Activated CD4-positive, alpha-beta T cell treated with anti-CD3 and anti-CD28 coated beads for 36 hours (primary cell): ENCODE measurements at places on chromosomes 3 and 15.

DNA sequence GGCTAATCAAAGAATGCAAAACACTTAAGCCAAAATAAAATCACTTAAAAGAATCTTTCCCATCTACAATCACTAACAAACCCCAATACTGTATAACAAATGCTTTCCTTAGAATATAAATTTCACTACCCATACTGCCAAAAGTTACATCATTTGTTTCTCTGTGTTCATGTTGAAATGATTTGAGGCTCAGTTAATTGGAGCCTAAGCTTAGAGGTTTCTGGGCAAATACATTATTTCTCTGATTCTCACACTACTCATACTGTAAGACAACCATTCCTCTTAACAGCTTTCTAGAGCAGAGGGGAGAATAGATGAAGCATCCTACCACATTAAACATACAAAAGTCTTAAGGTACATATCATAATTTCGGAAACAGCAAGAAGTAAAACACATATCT lies 2.1 kb downstream of the RIOX2 start:
- DNase-seq = no peak

DNA sequence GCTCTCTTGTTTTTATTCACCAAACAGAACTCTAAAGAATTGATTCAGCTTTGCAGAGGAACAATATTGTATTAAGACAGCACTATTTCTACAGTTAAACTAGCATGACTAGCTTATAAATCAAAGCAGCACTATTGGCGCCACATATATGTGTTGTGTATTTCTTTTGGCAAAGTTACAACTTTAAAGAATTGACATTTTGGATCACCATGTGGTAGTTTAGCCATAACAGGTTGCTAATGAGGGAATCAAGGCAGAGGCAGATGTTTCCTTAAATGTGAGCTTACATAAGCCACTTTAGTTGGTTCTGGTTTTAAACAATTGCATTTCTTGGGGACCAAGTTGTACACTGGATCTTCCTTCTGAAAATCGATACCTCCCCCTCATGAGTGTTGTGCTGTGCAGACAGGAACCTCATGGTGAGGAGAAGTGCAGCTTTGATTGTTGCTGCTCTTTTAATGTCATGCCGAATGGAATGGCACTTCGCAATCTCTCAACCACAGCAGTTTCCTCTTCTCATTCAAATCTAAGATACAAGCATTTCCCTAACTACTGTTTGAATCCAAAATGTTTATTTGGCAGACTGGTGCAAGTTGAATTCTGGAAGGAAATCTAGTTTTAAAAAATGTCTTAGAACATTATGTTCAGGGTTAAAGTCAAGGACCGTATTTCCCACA lies 151.2 kb downstream of the MYRIP start:
- no peak for DNase-seq

DNA sequence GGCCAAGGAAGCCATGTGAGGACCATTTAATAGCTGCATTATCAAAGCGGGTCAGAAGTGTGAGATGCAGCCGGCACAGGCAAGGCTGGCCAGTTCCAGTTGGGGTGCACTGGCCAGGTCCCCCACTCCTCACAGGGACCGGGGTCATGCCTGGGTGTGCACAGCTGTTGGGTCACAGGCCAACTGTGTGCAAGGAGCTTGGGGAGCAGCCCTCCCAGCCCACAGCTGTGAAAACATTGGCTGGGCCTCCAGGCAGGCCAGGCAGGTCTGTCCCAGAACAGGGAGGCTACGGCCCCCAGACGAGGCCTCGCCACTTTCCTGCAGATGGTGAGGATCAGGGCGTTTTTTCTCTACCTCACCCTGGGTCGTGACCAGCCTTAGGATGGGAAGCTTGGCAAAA lies 521.0 kb downstream of the NTRK3 start:
- no peak for DNase-seq

- no peak for DNase-seq
Measured at GRCh38 chr3:168476360-168476980, 380.7 kb upstream of the GOLIM4 start.

GRCh38 chr3:24259901-24260512 lies 234.6 kb downstream of the THRB start:
- DNase-seq = no peak

GRCh38 chr3:113218011-113218680 lies 6.8 kb downstream of the BOC start:
- DNase-seq = no peak

DNA sequence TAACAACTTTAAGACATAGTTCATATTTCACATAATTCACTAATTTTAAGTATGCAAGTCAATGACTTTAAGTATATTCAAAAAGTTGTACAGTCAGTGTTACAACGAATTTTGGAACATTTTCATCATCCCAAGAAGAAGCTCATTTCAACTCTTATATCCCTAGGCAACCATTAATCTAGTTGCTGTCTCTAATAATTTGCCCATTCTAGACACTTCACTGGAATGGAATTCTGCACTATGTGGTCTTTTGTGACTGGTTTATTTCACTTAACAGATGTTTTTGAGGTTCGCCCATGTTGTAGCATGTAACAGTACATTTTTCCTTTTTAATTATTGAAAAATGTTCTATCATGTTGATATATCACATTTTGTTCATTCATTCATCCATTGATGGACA lies 104.2 kb upstream of the SPRED1 start:
- no peak for DNase-seq

DNA sequence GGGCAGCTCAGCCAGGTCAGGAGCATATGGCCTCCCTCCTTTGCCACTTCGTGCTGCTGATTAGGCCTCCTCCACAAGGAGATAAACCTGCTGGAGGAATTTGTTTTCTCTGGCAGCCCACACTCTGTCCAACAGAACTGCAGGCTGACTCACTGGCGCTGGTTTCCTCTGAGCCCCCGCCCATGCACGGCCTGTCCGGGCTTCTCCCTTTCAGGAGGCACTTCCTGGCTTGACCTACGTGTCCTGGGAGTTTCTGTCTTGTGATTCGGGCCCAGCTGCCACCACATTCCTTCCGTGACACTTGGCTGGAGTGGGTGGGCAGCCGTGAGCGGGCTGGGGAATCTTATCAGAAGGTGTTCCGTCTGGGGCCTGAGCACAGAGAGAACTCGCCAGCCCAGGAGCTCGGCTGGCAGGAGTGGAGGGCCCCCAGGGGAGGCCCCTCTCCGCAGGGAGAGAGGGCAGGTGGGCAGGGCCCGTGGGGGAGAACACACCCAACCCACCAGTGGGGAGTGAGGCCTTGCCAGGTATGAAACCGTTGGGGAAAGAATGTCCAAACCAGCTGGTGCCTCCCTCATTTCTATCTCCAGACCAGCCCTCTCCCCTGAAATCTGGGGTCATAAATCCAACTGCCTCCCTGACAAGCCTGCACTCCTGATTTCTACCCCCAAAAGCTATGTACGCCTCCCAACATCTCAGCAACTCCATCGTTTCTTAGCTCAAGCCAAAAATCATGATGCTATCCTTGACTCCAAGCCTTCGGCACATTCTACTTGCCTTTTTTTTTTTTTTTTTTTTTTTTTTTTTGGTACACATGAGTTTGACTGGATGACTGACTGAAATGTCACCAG lies 110.6 kb upstream of the MEF2A start:
- no peak for DNase-seq

DNA sequence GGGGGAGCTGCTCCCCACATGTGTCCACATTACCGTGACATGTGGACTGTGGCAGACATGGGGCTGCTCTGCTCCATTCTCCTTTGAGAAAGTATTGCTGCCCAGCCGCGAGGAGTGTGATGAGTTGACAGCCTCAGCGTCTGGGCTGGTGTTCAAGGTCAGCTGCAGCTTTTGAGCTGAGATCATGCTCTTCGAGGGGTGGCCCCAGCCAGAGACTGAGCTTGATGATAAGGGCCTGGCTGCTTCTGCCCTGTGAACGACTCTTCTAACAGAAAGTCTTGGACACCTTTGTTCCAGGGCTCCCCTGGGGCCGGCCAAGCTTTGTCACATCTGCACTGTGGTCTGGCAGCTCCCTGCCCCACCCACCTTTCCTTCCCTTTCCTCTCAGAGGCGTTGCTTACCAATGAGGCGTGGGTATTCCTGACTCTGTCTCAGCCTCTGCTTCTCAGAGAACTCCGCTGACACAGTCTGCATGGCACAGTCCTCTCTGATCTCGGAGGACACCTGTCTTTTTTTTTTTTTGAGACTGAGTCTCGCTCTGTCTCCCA lies 86.6 kb downstream of the CHRD start:
- DNase-seq = no peak

DNA sequence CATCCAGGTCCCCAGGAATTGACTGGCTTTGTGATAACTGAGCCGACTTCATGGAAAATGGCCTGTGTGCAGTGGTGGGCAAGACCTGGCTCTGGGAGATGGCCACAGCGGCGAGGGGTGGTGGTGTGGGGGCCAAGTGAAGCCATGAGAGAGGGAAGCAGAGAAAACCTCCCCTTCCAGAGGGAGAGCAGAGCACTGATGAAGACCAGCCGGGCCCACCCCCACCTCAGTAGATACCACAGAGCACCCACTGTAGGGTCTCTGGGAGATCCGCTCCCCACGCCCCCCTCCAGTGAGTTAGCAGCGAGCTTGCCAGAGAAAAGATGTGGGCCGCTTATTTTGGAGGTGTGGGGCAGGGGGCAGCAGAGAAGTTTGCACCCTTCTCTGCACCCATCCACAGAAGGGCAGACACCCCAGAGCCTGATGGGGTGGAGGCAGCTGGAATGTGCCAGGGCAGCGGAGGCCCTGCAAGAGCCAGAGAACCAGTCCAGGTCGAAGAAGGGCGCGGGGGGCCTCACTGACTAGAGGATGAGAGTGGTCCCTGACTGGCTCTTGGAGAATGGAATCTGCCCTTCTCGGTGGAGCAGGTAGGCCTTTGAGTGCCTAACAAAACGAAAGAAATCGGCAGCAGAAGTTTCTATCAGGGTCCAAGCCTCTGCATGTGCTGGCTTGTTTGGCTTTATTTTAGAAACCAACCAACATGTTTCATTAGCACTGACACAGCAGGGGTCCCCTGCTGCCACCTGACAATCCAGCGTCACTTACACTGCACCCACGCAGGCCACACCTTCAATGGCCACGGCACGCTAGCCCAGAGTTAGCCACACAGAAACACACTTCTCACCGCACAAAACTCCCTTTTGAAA lies 28.3 kb downstream of the MELTF start:
- DNase-seq = no peak

- DNase-seq = no peak
Measured at GRCh38 chr15:48396020-48396419, 64.8 kb downstream of the DUT start.

- DNase-seq = no peak
Measured at GRCh38 chr3:186782542-186783057, 777 bp upstream of the EIF4A2 start.

DNA sequence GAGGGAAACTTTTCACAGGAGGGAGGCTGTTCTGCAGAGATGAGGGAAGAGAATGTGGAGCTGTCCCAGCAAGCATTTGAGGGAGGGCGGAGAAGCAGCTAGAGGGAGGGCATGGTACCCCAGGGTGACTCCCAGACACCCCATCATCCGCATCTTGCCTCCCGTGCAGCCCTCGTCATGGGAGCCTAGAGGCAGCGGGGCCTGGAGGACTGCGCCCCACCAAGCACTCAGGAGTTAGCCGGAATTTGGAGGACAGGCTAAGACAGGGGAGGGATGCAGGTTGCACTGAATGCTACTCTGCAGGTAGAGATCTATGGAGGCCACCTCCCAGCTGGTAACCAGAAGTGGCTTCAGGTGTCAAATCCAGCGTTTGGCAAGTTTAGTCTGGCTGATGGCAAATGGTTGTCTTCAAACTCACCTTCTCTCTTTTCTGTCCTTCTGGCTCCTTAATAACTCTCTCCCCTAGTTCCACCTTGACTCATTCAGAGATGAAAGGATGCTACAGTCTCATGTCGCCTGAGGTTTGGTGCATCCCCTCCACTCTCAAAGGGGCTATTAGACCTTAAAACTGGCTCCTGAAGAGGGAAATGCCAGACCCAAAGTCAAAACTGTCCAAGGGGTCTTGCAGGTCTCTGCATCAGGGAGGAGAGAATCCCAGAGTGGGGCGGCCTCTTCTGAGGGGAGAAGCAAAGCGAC lies 155.9 kb upstream of the TLE3 start:
- no peak for DNase-seq

- DNase-seq = no peak
Measured at GRCh38 chr3:64300790-64301423, 75.6 kb upstream of the PRICKLE2 start.

GRCh38 chr3:170475092-170475685 lies 56.5 kb downstream of the CLDN11 start:
- DNase-seq = no peak

DNA sequence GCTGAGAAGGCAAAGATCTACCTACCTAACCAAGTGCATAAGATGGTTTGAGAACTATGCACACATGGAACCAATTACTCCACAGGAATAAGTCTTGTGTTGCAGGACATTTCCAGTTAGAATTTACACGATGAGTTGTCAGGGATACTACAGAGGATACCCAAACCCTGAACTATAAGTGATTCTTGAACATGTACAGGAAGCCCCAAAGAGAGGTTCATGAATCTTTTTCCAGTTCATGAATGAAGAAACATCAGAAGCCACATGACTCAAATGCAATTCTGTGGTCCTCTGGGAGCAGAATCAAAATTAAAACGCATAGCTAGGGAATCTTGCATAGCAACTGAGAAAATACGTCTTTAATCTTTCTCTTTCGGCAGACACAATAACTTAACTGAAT lies 114.1 kb upstream of the LMCD1 start:
- no peak for DNase-seq

DNA sequence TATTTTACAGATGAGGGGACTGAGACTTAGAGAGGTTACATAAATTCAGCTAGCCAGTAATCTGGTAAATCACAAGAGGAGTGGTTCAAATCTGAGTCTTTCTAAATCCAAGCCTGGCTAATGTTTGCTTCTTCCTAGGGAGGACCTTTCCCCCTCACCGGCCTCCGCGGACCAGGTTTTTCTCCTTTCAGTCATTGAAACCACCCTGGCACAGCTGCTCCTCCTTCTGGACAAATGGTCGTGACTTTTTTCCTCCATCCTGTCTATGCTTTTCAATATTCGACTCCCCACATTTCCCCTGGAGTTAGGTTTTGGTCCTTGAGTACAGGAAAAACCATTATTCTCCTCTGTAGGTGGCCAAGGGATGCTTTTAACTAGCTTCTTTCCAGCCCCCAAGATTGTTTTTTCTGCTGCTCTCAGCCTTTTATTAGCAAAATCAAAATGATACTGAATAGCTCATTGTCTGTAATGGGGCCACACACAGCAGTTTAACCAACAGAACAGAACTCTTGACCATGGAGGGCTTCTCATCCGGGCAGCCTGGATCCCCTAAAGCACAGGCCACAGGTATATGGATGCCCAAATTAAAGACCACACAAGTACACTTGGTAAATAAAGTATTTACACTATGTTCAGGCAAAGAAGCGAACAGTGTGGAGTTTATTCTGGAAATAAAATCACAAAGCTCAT lies 85.9 kb upstream of the KLHL25 start:
- DNase-seq = no peak

DNA sequence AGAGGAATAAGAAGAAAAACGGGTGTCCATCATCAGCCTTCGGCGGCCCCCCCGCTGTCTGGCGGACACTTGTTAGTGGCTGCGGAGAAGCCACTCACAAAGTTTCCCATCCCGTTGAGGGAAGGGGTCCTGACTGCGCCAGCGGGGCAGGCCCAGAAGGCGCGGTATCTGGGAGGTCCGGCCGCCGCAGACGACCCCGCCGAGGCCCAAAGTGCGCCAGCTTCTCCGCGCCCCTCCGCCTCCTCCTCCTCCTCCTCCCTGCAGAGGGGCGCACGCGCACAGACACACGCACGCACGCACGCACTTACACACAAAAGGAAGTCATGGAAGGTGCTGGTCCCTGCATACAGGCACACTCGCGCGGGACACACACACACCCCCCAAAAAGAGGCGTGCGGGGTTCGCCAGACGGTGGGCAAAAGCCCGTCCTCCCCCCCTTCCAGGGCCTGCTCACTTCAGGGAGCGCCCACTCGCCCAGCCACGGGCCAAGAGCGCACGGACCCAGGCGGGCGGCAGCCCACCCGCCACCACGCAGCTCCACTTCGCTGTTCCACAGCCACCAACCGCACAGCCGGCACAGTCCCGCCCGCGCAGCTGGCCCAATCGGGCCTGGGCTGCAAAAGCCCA lies 18.0 kb downstream of the ZNF148 start:
- DNase-seq = peak; percentile 80
